ENCODE measurements at places on chromosomes 2 and 18. TPM values are rescaled to one million over a fixed set of nuclear protein-coding genes. Genes with fewer than 3 reads are reported as not detected.

SH3RF3 gene
- total RNA-seq, result 0.43 TPM

TMEM198 gene
- 0.46 TPM for total RNA-seq

RAD51AP2 gene
- total RNA-seq, result not detected

DBI gene
- total RNA-seq, result 141 TPM

CYP27C1 gene
- total RNA-seq, result not detected

TACR1 gene
- not detected for total RNA-seq

FBXO41 gene
- 16.6 TPM for total RNA-seq

DNAJC5G gene
- total RNA-seq, result not detected

PSMA8 gene
- 0.91 TPM for total RNA-seq

ABCA12 gene
- total RNA-seq, result not detected

UGT1A4 gene
- not detected for total RNA-seq

SIX3 gene
- not detected for total RNA-seq

BUB1 gene
- 82.2 TPM for total RNA-seq

SCYGR1 gene
- not detected for total RNA-seq

Data from activated naive CD4-positive, alpha-beta T cell treated with anti-CD3 and anti-CD28 coated beads, Interleukin-2, amount 10 ng/mL, durations not matched to agents 5 hours and 36 hours (primary cell).